NCI-H2171 (cell line): ENCODE measurements at places on chromosomes 2 and 18.

GRCh38 chr2:218138047-218138446 is 12.2 kb downstream of the CXCR2 start:
- DNase-seq: no peak

- no peak for DNase-seq
These were observed 143.4 kb downstream of the GFPT1 start for GRCh38 chr2:69243652-69244051.

DNA sequence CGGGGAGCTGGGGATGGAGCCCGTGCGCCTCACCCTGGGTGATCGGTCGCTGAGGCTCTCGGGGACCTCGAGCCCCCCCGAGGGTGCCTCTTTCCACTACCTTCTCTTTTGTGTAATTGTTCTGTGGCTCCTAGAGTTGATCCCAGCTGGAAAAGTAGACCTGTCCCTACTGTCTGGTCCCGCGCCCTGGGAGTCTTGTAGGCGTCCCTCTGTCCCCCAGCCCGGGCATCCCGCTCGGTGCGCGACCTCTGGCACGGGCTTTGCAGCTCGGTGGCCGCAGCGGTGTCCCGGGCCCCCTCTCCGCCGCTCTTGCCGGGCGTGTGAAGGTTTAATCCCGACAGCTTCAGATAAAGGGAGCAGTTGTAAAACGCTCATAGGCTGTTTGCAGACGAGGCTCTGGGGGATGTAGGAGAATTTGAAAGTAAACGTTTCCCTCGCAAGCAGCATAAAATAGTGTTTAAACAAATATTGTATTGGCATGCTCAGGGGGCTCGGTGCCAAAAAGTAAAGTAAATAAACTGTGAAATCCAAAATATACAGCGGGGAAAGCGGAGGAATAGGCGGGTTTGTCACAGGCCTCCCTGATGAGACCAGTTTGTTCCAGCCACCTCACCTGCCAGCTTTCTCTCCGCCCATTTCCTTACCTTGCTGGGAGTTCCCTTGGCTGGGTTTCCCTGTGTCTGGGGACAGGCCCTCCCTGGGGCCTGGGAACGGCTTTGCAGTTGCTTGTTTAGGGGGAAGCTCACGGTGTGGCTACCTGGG is 1.9 kb downstream of the GLI2 start:
- no peak for DNase-seq

DNA sequence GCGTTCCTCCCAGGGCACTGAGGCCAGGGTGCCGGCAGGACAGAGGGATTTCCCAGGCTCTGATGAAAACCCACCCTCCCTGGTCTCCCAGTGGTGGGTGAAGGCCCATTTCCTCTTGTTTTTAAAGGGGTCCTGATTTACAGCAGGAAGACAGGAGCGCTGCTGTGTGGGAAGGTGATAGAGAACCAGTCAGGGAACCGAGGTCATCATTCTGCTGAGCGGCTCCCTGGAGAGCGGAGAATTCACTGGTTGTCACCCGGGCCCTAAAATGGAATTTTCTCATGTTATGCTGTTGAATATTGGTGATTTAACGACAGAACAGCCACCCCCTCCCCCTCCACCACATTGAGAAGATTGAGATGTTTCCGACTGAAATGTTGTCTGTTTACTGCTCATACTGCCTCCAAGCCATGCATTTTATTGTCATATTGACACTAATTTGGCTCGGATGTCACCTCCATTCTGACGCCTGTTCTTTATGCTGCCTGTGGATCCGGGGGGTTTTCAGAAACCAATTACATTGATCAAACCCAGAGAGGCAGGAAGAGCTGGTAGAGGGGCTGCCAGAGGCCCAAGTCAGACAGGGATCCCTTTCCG is 225.2 kb downstream of the GLI2 start:
- no peak for DNase-seq

- DNase-seq: no peak
These were observed 147.8 kb downstream of the EN1 start for GRCh38 chr2:118699447-118700175.

GRCh38 chr2:133247631-133248030 is 320.6 kb downstream of the NCKAP5 start:
- no peak for DNase-seq

GRCh38 chr18:32056613-32057358 is 34.9 kb upstream of the RNF138 start:
- peak; percentile 29 for DNase-seq

- DNase-seq: no peak
These were observed 82.5 kb downstream of the MGAT5 start for GRCh38 chr2:134336352-134336751.

DNA sequence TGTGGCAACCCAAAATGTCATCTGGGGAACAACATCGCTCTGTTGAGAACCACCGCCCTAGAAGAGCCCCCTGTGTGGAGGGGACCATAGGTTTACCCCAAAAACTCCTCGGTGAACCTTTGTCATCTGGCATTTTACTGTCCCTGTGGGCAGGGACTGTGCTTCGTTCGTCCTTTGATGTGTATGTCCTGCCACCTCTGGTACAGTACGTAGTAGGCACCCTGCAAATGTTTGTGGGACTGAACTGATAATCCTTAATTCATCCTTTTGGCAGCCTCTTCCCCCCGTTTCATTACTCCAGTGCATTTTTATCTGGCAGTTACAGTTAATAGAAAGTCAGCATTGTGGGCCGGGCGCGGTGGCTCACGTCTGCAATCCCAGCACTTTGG is 728 bp downstream of the NAPG start:
- no peak for DNase-seq

- DNase-seq: no peak
These were observed 166.6 kb downstream of the ACTR3 start for GRCh38 chr2:114056294-114057143.
